ENCODE measurements at places on chromosomes 4 and X.
A peak's percentile ranks its signal among the peaks of the same experiment; 100 is the strongest.

DNA sequence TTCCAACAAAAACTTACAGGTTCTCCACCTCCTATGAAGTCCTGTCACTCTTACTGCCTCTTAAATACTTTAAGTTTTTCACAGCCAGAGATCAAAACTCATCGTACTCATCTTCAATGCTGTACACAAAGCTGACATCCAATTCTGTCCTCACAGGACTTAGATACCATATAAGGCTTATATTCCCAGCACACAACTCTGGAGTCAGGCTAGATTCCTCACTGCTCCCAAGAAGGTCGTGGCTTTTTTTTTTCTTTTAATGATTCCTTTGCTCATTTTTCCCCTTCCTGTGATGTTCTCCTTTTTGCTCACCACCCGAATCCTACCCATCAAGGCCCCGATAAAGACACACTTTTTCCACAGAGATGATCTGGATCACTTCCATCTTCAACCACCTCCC is 914 bp downstream of the TRAPPC2 start:
- DNase-seq = no peak

- peak; percentile 42 for DNase-seq
Measured at GRCh38 chr4:40550948-40551462, 78.7 kb downstream of the RBM47 start.

GRCh38 chr4:101126059-101126458 is 221.3 kb downstream of the PPP3CA start:
- DNase-seq = no peak

GRCh38 chrX:38982370-38982769 is 181.1 kb downstream of the MID1IP1 start:
- DNase-seq = no peak

- peak; percentile 23 for DNase-seq
Measured at GRCh38 chr4:40462326-40462725, 127.2 kb downstream of the CHRNA9 start.

All from CD4-positive, alpha-beta T cell treated with Interleukin-1 beta for 1 hour (primary cell).